ENCODE measurements at places on chromosomes 7 and 10.

GRCh38 chr10:71667387-71667752, 52.2 kb downstream of the C10orf105 start:
- no peak for DNase-seq

- no peak for DNase-seq
Measured at GRCh38 chr10:101056365-101057151, 5.2 kb upstream of the KAZALD1 start.

GRCh38 chr7:107628461-107629064, 32.1 kb upstream of the SLC26A4 start:
- DNase-seq, result no peak

- no peak for DNase-seq
Measured at GRCh38 chr7:132930881-132931280, 151.0 kb downstream of the CHCHD3 start.

- DNase-seq, result no peak
Measured at GRCh38 chr10:49663596-49663995, 15.9 kb upstream of the C10orf53 start.

DNA sequence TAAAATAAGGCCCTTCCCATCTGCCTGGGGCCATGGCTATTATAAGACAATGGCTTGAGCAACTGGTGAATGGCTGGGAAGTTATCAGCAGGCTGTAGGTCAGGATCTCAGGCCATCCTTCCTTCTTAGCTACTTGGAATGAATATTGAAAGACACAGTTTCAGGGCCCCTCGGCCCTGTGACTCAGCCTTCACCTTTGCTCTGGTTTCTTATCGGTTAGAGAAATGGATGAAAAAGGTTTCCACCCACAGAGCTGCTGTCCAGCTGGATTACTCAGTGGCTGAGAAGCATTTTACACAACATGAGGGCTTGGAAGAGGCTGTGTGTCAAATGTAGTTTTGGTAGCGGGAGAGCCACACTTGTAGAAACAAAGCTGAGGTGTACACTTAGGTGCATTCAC, 9.4 kb downstream of the ACSL5 start:
- DNase-seq, result peak; percentile 14

DNA sequence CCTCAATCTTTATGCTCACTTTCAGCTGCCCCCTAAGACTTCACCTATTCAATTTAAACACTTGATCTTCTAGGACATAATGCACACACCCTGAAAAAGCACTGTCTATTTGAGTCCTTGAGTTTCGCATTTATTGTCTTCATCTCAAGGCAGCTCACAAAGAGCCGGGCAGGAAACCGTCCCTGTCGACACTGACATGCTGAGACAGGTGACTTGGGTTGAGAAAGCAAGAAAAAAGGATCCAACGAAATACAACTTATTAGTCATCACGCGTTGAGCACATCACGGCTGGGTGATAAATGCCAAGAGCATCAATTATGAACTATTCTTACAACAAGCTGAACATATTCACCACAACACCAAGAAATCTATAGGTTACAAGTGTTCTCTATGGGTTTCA, 91.1 kb downstream of the CALN1 start:
- DNase-seq, result no peak

GRCh38 chr7:149704507-149704906, 68.9 kb downstream of the ZNF467 start:
- DNase-seq, result no peak

DNA sequence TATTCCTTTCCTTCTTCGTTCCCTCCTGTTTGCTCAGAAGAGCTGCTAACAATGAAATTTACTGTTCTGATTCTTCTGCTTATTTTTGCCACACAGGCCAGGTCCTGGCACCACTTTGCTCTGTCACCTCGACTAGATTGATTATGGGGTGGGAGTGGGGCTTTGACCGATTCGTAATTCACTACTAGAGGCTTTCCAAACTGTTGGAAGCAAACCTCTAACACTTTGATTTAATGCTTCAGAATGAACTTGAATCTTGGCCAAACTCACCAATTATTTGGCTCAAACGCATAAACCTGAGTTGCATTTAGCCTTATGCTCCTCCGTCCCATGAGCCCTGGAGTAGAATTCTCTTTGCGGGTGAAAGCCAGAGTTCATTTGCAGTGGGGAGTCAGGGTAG, 476.2 kb upstream of the FZD8 start:
- DNase-seq, result no peak

DNA sequence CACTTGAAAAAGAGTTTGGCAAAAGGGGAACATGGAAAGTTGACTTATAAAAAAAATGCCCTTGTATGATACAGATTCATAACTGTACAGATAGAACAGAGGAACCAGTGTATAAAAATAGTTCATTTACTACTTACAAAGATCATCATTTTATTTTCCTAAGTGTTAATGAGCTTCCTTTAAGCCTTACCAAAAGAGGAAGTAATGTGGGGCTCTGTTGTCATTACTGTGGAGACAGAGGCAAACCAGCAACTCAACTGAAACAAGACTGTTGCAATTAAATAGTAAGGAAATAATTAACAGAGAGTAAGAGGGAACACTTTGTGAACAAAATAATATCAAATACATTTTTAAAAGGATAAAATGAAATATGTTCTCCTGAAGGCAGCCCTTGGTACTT, 526.2 kb upstream of the ADARB2 start:
- DNase-seq, result no peak

- no peak for DNase-seq
Measured at GRCh38 chr10:109993551-109994330, 14.0 kb upstream of the ADD3 start.

GRCh38 chr10:6464862-6465430, 115.1 kb downstream of the PRKCQ start:
- no peak for DNase-seq

GRCh38 chr7:121164247-121164646, 164.6 kb upstream of the WNT16 start:
- no peak for DNase-seq

GRCh38 chr10:5573968-5574641, 49.3 kb downstream of the CALML3 start:
- DNase-seq, result no peak

GRCh38 chr10:5620223-5620721, 46.1 kb downstream of the ASB13 start:
- DNase-seq, result no peak

DNA sequence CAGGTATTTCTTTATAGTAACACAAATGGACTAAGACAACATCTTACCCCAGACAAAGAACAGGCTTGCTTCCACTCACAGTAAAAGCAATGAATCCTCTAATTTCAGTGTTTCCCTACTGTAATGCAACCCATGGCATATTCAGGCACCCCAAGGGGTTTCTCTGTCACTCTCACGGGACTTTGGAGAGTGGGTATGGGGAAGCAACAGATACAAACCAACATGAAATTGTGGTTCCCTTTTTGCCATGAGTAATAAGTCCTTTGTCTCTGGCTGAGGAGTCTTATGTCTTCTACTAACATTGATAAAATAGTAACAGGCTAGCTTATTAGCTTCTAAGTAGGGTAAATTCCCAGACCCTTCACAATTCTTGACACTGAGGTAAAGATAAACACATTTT, 51.4 kb upstream of the AOAH start:
- no peak for DNase-seq

GRCh38 chr10:103890194-103890658, 27.8 kb downstream of the STN1 start:
- DNase-seq, result no peak

DNA sequence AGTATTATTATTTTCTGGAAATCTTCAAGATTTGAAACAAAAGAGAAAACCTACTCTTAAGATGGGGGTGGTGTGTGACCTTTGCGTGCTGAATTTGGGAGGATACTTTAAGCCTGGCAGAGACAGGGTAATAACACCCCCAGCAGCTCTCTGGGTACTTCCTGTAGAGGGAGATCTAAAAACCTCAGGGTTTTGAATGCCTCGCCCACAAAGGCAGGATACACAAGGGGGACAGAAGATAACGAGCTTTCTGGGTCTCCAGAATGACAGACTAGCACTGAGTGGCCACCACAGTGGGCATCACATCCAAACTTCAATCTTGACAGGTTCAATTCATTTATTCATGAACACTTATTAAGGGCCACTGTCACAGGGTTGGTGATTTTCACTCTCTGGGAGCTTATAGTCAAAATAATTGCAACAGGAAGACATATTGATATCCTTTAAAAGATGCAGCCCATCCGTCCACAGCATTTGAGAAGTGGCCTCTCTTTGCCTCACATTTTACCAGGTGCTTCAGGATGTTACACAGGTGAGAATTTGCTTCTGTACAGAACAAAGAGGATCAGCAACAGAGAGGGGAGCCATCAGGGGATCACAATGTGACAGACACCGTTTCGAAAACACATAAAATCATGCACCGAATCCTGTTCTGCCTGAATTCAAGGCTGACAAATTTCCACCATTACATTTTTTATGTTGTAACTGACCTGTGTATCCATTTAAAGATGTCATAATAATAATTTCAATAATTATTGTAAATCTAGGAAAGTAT, 14.3 kb downstream of the CPA1 start:
- DNase-seq, result no peak

DNA sequence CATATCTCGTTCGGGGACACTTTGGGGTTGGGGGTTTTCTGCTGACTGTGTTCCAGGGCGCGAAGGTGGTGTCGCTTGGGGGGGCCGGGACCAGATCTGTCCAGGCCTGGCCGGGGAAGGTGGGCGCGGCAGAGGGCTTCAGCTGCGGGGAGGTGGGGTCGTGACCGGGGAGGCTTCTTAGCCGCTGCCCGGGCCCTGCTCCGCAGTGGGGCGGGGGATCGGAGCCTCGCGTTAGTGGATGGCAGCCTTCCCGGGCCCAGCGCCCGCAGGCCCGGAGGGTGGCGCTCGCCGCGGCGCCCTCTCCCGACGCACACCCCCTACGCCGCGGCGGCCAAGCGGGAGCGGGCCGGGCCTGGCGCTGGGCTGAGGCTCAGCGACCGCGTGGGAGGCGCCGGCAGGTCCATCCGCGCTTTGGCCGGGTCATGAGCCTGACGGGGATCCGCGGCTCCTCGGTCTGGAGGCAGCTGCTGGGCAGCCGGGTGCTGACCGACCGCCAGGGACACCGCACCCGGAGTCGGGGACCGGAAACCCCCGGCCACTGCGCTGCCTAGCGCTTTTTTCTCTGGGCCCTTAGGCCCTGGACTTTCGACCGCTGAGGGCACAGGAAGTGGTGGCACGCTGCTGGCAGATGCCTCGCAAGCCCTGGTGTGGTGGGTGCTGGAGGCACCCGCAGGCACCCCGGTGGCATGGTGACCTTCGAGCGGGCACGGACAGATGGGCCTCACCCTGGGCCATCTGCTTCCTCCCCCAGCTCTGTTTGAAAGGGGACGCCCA, 1.2 kb downstream of the AGAP3 start:
- DNase-seq, result peak; percentile 28

DNA sequence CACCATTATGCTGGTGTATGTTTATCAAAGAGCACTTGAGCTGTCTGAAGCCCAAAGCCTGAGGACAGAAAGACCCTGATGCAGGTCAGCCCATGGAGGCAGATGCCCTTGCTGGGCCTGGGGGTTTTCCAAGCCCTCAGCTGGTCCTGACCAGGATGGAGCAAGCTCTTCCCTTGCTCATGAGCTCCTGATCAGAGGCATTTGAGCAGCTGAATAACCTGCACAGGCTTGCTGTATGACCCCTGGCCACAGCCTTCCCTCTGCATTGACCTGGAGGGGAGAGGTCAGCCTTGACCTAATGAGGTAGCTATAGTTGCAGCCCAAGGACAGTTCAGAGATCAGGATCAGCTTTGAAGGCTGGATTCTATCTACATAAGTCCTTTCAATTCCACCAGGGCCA, 13.0 kb downstream of the AQP1 start:
- DNase-seq, result no peak

DNA sequence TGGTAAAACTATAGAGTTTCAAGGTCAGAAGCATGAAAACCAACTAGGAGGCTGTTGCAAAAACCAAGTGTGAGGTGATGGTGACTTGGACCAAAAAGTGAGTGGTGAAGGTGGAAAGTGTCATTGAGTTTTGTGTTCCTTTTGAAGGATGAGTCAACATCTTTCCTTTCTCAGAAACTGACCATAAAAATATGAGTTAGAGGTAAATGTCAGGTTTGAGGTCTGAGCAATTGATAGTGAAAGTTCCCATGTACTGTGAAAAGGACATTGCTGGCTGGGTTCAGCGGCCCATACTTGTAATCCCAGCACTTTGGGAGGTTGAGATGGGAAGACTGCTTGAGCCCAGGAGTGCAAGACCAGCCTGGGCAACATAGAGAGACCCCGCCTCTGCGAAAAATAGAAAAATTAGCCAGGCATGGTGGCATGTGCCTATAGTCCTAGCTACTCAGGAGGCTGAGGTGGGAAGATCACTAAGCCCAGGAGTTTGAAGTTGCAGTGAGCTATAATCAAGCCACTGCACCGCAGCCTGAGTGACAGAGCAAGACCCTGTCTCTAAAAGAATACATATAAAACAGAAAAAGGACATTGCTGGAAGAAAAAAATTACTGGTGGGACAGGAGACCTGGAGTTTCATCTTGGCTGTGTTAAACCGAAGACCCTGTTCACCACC, 89.3 kb upstream of the ARID5B start:
- DNase-seq, result no peak

- DNase-seq, result no peak
Measured at GRCh38 chr10:118844731-118845521, 90.2 kb upstream of the CACUL1 start.

- DNase-seq, result no peak
Measured at GRCh38 chr7:33511778-33512177, 382.4 kb downstream of the BBS9 start.

DNA sequence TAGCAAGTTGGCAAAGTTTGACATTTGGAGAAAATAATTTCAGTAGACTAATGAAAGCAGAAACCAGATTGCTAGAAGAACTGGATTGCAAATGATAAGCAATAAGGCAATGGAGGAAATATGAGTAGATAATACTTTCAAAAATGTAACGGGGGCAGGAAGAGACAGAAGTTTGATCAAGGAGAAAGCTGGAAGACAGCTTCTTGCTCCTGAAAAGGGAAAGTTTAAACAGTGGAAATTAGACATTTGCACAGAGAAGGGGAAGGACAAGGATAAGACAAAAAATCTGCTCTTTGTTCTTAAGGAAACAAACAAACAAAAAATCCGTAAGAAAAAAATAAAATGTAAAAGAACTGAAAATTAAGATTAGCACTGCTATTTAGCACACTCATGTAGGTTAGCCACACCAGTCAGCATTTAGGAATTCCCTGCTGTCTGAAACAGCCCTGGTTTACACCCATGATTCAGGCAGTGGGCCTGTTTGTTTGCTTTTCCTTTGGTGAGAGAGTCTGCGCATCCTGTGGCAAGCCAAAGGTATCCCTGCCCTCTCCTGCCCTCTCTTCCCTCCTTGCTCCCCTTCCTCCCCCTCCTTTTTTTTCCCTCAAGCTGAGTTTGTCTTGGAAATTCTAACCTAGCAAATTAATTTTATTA, 104.3 kb upstream of the CAV2 start:
- no peak for DNase-seq

DNA sequence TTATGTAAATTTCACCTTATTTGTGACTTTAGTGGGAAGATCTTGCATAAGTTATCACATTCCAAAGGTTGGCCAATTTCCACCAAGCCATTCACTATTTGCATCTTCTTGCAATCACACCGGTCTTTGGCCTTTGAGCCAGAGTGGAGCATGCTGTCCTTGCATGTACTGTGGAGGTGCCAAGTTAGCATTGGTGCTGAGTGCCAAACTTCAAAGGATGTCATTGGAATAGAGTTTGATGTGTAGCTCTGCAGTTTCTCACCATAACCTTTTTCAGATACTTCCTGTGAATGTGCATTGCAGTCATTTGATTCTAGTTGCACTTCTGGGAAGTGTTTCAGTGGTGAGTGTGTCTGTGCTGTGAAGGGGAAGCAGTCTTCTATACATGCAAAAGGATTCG, 620.6 kb downstream of the SUGCT start:
- no peak for DNase-seq

GRCh38 chr7:87003872-87004798, 55.3 kb downstream of the ELAPOR2 start:
- DNase-seq, result no peak
